ENCODE measurements at places on chromosomes 2 and 18.

DNA sequence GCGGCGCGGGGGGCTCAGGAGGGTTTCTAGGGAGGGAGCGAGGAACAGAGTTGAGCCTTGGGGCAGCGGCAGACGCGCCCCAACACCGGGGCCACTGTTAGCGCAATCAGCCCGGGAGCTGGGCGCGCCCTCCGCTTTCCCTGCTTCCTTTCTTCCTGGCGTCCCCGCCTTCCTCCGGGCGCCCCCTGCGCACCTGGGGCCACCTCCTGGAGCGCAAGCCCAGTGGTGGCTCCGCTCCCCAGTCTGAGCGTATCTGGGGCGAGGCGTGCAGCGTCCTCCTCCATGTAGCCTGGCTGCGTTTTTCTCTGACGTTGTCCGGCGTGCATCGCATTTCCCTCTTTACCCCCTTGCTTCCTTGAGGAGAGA is 5.2 kb downstream of the PROC start:
- no peak for DNase-seq

DNA sequence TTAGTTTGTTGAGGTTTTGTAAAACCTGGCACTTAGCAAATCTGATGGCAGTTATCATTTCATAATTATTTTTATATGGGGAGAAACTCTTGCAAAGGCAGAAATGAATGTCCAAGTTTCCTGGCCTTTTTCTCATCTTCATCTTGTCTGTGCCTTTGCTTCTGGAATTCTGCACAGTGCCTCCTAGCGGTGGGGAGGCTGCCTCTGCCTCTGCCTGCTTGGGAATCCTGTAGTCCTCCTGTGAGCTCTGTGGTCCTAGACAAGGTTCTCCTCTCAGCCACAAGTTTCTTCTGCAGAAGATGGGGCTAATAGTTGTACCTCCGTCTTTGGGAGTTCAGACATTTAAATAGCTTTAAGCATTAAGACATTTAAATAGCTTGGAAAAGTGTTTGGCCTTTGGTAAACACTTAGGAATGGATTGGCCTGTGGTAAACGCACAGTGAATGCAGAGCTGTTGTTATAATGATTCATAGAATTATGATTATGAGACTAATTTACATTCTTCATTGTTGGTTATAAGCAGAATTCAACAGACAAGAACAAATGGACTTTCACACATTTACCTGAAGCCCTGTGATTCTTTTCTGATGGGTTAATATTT is 101.2 kb downstream of the ZNF236 start:
- no peak for DNase-seq

- no peak for DNase-seq
Observed at GRCh38 chr2:222944552-222944951, 83.7 kb downstream of the ACSL3 start.

DNA sequence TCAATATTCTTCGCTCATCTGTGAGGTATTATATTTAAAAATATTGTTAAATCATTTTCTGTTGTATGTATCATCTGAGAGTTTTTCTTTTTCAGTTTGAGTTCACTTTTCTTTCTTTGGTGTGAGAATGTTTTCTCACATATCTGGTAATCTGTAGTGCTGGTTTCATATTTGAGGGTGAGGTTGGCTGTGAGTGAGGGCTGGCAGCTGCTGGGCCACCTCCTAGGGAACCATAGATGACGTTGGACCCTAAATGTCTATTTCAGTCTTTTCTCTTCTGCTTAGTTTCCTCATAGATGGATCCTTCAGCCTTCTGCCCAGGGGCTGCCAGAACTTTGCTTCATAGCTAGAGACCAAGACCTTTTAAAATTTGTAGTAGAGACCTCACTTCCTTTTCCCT is 33.5 kb downstream of the MGAT5 start:
- DNase-seq: no peak

GRCh38 chr2:184367211-184367610 is 231.1 kb upstream of the ZNF804A start:
- no peak for DNase-seq

DNA sequence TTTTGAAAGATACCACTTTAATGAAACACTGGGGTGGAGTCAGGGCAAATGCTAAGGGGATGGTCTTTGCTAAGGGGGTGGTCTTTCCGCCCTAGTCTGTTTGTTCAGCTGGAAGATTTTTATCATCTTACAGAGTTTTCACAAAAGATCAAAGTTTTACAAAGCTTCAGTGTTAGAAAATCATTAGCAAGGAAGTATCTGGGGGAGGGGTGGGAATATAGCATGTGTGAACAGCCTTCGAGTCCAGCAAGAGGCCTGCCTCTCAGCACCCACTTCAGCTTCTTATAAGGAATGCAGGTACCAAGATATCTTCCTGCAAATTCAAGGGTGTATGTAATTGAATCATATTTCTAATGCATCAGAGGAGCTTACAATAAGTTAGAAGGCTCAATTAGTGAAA is 112.9 kb downstream of the RAPGEF4 start:
- DNase-seq: no peak

- DNase-seq: no peak
Observed at GRCh38 chr2:176747928-176748327, 464.7 kb upstream of the HNRNPA3 start.

- DNase-seq: no peak
Observed at GRCh38 chr2:222080141-222080540, 218.7 kb downstream of the PAX3 start.

DNA sequence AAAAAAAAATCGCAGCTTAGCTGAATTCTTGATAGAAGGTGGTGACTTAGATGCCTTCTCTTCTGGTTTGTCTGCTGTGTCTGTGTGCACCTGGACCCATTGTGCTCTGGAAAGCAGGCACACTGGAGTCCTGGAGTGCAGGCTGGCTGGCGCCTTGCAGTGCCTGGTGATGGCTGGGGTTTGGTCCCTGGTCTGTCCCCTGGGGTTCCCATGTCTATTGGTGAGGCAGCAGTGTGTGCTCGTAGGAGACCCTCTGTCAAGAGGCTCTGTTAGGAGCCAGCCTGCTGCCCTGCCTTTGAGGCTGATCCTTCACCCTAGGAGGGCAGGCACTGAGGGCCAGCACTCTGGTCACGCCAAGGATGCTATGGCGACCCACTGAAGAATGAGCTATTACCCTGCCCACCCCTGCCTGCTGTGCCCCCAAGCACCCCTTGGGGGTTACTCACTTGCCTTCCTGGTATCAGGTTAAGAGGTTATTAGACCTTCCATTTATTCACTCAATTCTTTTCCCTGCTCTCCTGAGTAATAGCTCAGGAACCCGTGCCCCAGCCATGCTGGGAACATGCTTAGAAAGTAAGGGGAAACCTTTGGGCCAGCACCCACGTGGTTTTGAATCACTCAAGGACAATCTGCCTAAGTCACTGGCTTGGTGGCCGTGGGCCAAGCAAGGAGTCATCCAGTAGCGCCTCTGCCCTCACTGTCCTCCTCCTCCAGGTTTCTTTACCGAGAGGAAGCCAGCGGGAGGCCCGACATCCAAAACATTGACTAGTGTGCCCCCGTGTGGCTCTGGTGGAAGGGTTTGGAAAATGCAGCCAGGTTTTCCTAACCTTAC is 284.5 kb downstream of the PRKCE start:
- DNase-seq: no peak

GRCh38 chr2:219426068-219426443 is 7.9 kb downstream of the DES start:
- DNase-seq: no peak

DNA sequence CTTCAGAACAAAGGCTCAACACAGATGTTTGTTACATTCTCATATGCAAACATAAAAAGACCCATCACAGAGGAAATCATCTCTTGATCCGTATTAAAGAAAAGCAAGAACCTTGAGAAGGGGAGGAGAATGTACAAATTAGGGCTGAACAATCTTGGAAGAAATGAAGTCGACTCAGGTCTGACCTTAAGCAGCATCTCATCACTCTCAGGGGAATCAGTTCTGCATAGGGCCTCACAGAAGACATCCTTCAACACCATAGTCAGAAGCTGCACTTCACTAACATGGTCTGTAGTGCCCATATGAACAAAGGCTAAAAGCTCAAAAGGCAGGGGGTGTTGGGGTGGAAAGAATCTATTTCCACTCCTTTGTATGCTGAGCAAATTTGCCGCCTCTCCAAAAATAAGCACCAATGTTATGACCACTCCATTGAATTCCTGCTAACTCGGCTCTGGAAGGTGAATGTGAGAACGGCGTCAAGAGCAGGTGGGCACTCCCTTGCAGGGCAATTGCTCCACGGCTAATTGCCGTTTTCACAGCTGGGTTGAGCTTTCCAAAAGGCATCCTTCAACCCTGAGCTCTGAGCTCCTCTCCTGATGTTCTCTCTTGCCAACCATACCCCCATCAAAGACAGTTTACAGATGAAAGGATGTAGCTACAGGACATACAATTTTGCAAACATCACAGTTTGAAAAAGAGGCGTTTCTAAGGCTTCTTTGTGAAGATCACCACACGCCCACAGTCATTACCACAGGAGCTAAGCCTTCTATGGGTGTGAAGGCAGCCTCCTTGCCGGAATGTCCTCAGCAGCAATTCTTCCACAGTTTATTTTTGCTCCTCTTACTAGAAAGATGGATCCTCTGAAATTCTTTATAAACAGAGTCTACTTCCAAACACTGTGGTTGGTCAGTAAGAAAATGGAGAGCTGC is 10.0 kb downstream of the KLF7 start:
- no peak for DNase-seq

DNA sequence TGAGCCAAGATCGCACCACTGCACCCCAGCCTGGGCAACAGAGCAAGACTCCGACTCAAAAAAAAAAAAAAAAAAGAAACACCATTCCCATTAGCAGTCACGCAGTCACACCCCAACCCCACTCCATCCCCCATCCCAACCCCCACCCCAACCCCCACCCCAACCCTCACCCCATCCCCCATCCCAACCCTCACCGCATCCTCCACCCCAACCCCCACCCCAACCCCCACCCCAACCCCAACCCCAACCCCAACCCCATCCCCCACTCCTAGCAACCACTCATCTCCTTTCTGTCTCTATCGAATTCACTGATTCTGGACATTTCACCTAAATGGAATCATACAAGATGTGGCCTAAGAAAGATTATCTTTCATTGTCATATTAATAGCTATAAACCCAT is 25.9 kb upstream of the ATP9B start:
- DNase-seq: no peak

GRCh38 chr2:115560666-115561065 is 1118.2 kb downstream of the DPP10 start:
- DNase-seq: no peak

- DNase-seq: no peak
Observed at GRCh38 chr2:199316851-199317250, 140.9 kb downstream of the SATB2 start.

- no peak for DNase-seq
Observed at GRCh38 chr18:62400916-62401315, 75.8 kb downstream of the TNFRSF11A start.

GRCh38 chr2:53473236-53473635 is 294.4 kb upstream of the CHAC2 start:
- no peak for DNase-seq

- no peak for DNase-seq
Observed at GRCh38 chr2:53989210-53989862, 18.5 kb upstream of the PSME4 start.

DNA sequence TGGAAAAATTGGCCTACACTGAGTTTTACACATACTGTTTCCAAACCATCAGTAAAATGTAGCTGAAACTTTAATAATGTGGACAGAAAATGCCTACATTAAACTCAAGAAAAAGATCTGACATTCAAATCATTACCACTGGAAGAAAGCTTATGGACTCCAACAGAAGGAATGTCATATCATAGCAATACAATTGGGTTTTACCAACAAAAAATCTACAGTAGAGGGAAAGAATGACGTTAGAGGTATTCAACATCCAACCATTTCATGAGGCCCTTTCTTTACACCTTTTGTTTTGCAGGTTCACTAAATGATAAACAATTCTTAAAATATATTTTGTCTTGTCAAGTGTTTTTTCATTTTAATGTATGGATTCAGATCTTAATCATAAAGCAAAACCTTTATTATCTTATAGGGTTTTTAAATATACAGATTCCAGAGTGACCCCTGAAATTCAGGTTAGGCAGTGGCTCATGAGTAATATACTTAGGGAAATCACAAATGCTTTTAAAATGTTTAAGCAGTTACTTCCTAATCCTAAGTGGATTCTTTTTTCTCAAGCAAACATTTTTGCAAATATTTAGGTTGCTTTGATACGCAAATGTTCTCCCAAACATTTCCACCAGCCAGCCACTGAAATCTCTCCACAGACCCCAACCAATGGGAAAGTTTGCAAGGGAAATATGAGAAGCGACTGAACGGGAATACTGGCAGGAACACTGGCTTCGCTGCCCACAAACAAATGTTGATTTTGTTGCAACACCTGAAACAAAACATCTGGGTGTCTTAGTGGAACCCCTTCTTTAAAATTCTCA is 168.7 kb downstream of the TCF4 start:
- DNase-seq: no peak

DNA sequence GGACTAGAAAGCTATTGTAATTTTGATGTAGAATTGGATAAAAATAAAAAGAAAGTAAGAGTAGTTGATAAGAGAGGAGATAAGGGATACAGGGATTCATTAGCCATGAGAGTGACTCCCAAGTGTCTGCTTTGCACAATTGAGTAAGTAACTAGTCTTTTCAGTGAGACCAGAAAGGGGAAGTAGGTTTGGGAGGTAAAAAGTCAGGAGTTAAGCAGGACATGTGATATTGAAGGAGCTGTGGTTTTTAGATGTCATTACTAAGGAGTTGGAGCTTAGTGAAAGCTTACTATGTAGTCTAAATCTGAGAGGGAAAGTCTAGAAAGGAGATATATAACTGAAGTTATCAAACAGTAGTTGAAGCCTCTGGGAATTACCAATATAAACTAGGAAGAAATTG is 93.4 kb downstream of the SLC5A7 start:
- no peak for DNase-seq

DNA sequence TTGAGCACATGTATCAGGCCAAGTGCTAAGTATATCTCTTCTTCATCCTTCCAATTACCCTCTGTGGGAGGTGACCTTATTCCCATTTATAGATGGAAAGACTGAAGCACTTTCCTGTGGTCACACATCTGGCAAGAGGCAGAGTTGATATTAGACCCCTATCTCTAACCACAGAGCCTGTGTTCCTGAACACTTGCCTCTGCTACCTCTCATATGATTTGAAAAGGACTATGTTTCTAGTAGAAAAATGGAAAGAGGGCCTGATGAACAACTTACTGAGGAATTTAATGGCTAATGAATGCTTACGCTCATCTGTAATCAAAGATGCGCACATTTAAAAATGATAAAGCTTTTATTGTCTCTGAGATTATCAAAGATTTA is 46.2 kb upstream of the DYNC2LI1 start:
- no peak for DNase-seq

GRCh38 chr2:130764821-130765115 is 9.4 kb downstream of the AMER3 start:
- no peak for DNase-seq

- DNase-seq: no peak
Observed at GRCh38 chr2:128537646-128538045, 219.0 kb upstream of the HS6ST1 start.

- DNase-seq: no peak
Observed at GRCh38 chr2:20450201-20450999, 3.5 kb downstream of the RHOB start.

DNA sequence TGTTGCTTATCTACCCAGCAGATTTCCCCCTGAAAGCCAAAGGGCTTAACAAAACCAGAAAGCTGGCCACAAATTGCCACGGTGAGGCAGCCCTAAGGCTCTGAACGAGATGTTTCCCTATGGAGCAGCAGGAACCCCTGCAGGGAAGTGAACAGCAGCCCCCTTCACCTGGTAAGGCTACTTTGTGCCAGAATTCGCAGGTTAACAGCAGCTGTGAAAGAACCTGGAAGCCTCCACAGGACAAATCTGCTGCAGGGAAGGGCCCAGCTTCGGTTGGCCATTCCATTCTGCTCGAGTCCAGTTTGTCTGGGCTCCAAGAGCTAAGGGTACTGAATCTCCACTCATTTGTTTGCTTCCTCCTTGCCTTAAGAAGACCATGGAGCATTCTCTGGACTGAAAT is 175.3 kb downstream of the PDE11A start:
- DNase-seq: no peak

Data from stimulated activated CD8-positive, alpha-beta memory T cell treated with anti-CD3 and anti-CD28 coated beads, Interleukin-2, amount 100 ng/mL, for 1 hour (primary cell).